Mammary epithelial cell (primary cell): ENCODE measurements at places on chromosomes 6 and 20. TPM values are rescaled to one million over a fixed set of nuclear protein-coding genes. Genes with fewer than 3 reads are reported as not detected.

GRCh38 chr20:50719328-50719727 is 12.1 kb upstream of the PARD6B start:
- no peak for DNase-seq

The HLA-DMA gene
- 1.5 TPM for total RNA-seq

GRCh38 chr20:36093025-36093803 is 61.3 kb upstream of the EPB41L1 start:
- peak; percentile 44 for DNase-seq

GRCh38 chr6:42367353-42368011 is 84.2 kb downstream of the TRERF1 start:
- DNase-seq: no peak

GRCh38 chr20:46388937-46389336 is 17.5 kb downstream of the ELMO2 start:
- DNase-seq: no peak

- peak; percentile 23 for DNase-seq
Observed at GRCh38 chr6:30340589-30341054, 4.3 kb upstream of the RPP21 start.

GRCh38 chr20:13035399-13036152 is 26.8 kb downstream of the SPTLC3 start:
- no peak for DNase-seq

The MDFI gene
- total RNA-seq: 137 TPM

- DNase-seq: no peak
Observed at GRCh38 chr6:3291346-3291745, 32.6 kb downstream of the PSMG4 start.

The SLC17A4 gene
- total RNA-seq: not detected in 2 replicates

DNA sequence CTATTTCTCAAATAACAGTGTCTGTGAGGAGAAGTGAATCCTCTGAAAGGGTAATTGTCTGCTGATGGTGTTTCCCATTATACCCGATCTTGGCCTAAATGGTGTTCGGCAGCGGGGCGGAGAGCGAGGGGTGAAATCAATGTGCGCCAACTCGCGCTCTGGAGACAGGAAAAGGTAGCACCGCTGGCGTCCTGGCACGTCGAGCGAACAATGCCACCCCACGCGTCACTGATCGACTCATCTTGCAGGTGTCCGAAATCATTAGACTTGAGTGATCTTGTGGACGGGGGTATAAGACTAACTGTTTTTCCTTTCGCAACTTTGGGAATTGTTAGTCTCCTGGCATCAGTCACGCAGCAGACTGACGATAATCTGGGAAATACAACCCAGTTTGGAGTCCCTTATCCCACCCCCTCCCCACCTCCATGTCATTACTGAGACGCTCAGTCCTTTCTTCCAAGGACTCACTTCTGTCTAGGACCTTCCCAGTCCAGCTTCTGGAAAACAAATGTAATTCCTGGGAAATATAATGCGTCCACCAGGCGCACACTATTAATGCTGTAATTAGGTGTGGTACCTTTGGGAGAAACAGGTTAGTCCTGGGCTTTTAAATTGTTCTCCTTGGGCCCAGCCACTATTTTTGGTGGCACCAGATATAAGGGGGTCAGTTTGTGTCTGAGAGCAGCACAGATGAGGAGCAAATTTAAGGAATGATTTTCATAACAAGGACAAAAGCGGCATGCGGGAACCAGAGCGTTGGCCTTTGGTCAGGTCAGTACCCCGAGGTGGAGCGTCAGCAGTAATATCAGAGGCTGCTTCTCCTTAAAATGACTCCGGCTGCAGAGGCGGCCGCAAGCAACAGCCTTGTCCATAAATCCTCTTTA is 2.3 kb downstream of the LINC00237 start:
- no peak for DNase-seq

DNA sequence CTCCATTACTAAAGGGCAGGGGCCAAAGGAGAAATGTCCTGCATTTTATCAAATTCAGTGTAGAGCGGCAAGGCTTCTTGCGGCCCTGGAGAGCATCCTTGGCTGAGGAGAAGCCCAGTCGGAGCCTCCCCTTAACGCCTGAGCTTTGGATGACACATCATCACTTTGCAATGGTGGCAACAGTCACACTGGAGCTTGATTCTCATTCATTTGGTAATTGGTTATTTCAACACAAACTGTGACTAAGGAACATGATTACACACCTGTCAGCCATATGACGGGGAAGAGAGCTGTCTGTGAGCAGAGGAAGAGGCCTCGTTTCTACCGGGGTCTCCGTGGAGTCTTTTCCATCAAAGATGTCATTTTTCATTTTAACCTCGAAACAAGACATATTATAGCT is 81.4 kb downstream of the SOBP start:
- no peak for DNase-seq

The BACH2 gene
- total RNA-seq: 4.5 TPM

DNA sequence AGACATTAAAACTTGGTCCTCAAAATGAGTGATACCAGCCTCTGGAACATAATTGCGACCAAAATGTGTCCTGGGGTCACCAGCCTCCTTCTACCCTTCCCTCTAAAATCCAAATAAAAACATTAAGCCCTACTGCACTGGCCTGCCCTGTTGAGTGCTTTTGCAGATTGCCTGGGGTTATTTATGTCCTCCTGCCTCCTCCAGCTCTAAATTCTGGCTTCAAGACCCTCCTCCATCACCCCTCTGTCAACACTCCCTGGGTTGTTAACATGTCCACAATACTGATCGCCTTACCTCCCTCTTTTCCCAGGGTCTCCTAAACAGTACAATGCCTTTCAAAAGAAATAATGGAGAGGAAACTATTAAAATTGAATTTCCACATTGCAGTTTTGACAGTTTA is 327.5 kb downstream of the NRN1 start:
- no peak for DNase-seq

DNA sequence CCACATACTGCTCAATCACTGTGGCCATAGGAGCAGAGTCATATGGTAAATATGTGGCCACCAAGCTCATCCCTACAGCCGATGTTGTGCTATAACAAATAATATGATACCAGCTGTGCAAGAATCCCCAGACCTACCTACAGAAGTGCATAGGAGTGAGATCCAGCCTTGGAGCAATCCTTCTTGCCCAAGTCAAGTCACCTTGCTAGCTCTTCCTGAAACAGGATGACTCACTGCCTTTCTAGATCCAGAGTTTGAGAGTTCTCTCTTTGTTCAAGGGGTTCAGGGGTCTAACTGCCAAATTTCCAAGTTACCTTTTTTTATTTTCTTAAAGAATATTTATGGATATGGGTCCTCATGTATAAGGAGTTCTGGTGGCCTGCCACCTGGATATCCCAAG is 195.7 kb upstream of the MAN1A1 start:
- DNase-seq: no peak

The MTFR2 gene
- total RNA-seq: 2.8 and 7.3 TPM in 2 replicates

DNA sequence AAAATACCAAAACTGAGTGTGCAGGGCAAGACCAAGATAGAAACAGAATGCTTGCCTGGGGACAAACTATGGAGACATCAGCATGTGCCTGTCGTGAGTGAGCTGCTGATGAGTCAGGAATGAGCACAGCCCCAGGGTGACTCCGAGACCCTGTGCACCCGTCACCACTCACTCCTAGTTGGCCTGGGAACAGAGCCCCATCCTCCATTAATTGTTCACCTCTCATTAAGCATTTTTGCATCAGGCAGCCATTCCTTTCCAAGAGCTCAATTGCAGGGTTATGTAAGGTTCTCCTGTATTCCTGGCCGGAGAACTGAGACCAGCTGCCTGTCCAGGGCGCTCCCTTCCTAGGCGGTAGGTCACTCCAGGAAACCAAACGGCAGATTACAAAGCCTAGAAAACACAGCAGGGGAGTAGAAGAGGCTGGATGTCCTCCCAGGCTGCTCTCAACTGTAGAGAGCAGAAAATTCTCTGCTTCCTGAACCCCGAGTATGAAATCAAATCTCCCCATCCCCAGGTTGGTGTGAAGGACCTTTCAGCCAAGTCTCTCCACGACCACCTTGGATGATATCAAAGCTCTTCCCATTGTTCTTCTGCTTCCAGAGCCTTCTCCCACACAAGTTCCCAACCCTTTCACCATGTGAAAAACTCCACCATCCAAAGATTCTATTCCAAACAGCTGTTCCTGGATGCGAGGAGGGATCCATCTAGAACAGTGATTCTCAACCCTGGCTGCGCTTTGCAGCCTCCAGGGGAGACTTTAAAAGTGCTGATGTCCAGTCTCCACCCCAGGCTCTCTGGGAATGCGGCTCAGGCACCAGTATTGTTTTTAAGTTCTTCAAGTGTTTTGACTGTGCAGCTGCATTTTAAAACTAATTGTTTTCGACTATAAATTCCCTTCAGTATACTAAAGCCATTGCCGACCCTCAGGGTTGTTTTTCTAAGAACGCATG is 532.6 kb upstream of the JARID2 start:
- peak; percentile 82 for DNase-seq
